ENCODE measurements at places on chromosomes 1 and 21.

- DNase-seq = no peak
Observed at GRCh38 chr1:160521554-160521953, 1.5 kb downstream of the SLAMF6 start.

DNA sequence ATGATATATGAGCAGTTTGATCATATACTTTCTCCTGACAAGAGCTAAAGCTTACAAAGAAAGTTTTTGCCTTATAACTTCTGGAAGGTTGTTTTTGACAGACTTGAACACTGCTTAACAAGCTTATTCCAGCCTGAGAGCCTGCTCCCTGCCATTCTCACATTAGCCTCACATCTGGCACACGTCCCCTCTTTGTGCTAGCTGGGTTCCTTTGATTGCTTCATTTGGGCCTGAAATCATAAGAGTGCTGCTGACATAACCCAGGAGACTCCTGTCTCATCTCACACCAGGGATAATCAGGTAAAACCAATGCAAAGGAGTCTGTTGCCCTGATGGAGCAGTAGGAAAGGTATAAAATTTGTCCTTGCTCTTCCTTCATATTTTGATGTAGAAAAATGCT lies 1411.7 kb upstream of the B3GALT2 start:
- no peak for DNase-seq

GRCh38 chr1:1564268-1564667 lies 10.4 kb downstream of the SSU72 start:
- no peak for DNase-seq

GRCh38 chr1:235341334-235341733 lies 13.0 kb downstream of the GGPS1 start:
- no peak for DNase-seq

- no peak for DNase-seq
Observed at GRCh38 chr1:150410582-150411101, 46.7 kb downstream of the RPRD2 start.

- no peak for DNase-seq
Observed at GRCh38 chr1:241963722-241964121, 6.2 kb downstream of the BECN2 start.

DNA sequence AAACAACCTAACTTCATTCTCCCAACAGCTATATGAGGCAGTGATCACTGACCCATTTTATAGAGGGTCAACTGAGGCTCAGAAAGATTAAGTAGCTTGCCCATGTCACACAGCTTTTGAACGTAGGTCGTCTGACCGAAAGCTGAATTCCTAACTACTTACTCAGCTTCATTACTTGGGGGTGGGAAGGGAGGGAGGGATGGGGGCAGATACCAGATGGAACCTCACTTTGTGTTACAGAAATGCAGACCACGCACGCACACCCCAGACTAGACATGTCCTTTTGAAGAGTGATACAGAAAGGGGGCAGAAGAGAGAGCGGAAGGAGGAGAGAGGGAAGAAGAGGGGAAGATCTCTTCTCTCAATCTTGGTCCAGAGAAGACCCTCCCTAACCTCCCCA lies 2.3 kb downstream of the ADGRB2 start:
- DNase-seq = no peak

DNA sequence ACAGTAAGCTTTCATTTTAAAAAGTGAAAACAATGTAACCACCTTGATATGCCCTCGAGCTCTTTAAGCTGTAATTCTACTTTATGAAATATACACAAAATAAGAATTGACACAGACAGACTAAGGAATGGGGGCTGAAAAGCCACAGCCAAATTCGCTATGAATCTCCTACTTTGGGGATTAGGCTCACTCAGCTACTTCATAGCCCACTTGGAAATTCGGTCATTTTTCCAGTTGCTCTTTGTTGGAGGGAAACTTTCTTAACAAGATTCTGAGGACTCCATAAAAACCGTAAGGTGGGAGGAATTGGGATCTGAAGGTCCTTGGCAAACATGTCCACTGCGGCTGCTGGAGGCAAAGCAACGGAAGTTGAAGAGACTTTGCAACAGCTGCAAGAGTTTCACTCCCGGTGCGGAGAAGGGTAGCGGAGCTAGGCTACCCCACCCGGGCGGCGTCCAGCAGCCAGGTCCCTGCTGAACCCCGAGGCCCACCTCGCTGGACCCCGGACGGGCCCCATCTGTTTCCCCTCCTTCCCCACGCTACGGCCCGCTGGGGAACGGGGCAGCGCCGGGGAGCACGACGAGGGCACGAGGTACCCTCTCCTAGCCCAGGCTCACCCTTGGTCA lies 634 bp downstream of the MYCBP start:
- no peak for DNase-seq

- no peak for DNase-seq
Observed at GRCh38 chr1:196619721-196620120, 11.5 kb upstream of the KCNT2 start.

DNA sequence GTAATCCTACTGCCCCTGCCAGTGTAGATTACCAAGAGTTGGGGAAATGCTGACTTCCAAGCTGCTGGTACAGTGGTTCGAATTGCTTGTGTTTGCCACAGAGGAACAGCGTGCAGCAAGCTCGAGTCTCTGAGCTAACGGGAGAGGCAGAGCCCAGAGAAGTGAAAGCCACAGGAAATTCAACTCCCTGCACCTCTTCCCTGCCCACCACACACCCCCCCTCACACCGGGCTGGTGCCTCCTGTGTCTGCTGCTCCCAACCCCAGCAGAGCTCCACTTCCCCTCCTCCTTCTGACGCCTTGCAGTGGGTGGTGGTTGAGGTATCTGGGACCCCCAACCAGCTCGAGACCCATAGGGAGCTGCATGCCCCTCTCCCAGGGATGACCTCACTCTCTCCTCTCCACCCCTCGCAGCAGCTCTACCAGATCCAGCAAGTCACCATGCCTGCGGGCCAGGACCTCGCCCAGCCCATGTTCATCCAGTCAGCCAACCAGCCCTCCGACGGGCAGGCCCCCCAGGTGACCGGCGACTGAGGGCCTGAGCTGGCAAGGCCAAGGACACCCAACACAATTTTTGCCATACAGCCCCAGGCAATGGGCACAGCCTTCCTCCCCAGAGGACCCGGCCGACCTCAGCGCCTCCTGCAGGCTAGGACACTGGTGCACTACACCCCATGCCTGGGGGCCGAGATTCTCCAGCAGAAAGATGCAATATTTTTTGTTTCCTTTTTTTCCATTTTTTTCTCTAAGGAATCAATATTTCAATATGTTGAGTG lies 13.1 kb upstream of the KCNQ4 start:
- no peak for DNase-seq

GRCh38 chr1:153790966-153791647 lies 15.9 kb downstream of the SLC27A3 start:
- DNase-seq = no peak
